ENCODE measurements at places on chromosomes 6 and 20.

GRCh38 chr6:108985301-108985700, 109.3 kb downstream of the SESN1 start:
- no peak for DNase-seq

DNA sequence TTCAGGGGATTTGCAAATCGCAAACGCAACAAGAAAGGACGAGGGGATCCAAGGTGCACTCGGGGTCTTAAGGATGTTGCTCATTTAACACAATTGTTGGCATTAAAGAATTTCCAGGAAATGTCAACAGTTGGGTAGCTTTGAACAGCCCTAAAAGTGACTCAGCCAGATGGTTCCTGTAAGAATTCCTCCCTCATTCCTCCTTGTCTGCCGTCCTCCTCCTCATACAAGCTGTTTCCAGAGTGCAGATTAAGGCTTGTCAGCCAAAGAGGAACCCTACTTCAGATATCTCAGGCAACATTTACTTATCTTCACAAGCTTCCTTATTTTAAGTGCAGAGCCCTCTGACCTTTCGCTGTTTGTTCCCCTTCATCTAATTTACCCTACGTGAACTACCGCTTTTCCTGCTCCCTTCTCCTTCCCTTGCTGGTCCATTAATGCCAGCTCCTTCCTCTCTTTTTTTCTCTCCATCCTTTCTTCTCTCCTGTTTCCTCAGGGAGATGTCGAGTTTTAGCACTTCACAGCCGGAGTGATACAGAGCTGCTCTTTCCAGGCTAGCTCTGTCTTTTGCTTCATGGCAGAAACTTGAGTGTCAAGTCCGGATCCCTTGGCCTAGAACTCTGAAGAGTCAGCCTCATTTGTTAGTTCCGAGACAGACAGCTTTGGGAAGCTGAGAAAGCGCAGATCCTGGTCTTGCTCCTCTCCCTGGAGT, 26.1 kb upstream of the TBC1D7 start:
- DNase-seq, result no peak

- no peak for DNase-seq
Observed at GRCh38 chr20:50680105-50680960, 11.0 kb downstream of the RIPOR3 start.

- DNase-seq, result peak; percentile 62
Observed at GRCh38 chr6:169959136-169960002, 207.9 kb downstream of the ERMARD start.

DNA sequence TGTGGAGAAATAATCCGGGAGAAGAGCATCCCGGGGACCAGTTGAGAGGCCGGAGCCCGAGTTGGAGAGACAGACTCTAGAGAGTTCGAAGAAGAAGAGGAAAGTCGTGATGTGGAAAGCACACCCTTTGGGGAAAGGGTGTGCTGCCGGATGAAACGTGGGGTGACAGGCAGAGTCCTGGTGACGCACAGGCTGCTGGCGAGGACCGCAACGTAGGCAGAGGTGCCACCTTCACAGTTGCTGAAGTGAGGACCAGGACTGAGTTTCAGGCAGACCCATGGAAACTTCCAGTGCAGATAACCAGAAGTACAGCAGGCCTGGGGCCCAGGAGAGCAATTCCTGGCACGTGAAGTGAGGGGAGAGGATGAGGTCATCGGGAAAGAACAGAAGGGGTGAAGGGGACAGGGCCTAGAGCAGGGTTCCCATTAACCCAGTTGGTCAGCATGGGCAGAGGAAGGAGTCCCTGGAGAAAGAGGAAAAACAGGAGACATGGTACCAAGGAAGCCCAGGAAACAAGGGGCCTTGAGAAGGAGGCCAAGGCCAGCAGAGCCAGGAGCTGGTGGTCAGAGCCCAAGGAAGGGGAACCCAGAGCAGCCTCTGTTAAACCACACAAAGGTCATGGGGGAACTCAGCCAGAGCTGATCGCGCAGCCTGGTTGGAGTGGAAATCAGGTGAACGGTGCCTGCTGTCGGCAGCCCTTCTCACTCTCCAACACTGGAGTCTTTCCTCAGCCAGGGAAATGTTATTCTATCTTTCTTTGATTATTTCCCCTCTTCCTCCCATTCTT, 84.1 kb downstream of the PRND start:
- no peak for DNase-seq

- no peak for DNase-seq
Observed at GRCh38 chr6:33061987-33062386, 11.5 kb downstream of the HLA-DPA1 start.

GRCh38 chr6:118704915-118705314, 53.5 kb upstream of the CEP85L start:
- no peak for DNase-seq

GRCh38 chr6:116528780-116529179, 16.7 kb downstream of the TRAPPC3L start:
- DNase-seq, result no peak

GRCh38 chr6:142848156-142848555, 96.8 kb downstream of the HIVEP2 start:
- DNase-seq, result no peak

DNA sequence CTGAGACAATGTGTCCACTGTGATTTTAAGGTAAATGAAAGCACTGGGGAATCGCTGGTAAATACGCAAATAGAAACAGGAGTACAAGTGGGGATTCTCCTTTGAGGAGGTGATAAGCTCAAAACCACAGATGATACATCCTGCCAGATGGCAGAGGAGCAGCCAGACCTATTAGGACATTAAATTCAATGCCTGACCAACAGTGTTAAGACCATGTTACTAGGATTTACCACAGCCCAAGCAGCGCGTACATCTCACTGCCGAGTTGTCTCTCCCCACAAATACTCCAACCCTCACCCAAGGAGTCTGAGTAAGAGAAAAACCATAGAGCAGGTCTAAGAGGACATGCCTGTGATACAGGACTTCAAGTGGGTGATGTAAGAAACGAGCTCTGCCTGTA, 68.9 kb upstream of the TULP1 start:
- no peak for DNase-seq

DNA sequence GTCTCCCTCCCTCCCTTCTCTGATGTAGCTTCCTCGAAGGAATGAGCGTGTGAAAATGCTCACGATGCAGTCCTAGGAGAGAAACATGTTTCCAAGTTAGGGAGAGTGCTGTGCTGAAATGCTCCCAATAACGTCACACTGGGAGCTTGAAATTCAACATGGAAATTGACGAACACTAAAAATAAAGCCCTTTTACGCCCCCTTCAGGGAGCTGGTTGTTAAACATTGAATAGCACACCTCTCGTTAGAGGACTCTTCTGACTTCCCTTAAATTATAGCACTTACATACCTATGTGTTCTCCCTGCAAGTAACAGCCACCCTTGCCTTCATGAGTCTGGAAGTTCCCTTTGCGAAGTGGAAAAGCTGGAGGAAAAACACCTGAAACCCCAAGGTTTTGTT, 88.6 kb downstream of the BFSP1 start:
- no peak for DNase-seq

GRCh38 chr20:6765469-6766058, 1.9 kb upstream of the BMP2 start:
- no peak for DNase-seq

DNA sequence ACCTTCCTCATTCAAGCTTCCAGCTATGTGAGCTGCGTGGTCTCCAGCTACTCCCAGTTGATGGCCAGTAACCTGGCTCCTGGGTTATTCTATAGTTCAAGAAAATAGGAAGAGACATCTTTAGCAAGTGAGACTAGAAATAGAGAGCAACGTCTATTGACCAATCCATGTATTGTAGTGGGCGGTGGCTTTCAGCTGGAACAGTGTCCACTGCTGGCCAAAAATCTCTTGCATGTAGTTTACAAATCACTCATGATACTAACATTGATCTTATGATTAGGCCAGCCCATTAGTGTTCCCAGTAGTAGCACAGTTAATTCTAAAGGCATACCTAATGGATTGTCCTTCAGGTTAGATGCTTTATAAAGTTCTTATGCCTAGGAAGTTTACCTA, 58.9 kb upstream of the SCP2D1 start:
- DNase-seq, result no peak
